ENCODE measurements at places on chromosomes 3 and 15. TPM values are rescaled to one million over a fixed set of nuclear protein-coding genes. Genes with fewer than 3 reads are reported as not detected.

GRCh38 chr15:98543237-98543636 is 105.1 kb upstream of the IGF1R start:
- no peak for DNase-seq

Gene PRSS50
- total RNA-seq: 0.22 TPM

DNA sequence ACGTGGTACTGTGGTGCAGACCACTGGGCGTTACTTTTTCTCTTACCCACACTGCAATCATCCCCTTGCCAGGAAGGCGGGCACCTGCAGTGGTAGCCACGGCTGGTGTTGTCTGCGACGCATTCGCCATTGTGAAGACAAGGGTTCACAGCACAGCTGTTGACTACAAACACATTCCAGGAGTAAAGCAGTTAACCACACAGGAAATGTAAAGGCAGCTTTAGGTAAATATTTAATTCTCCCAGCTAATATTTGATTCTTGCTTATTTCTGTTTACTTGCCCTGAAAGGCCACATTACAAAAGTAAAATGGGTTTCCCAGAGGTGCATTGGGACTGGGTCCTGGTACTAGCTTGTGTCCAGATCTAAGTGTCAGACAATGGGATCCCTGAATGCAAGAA is 45.4 kb downstream of the HEG1 start:
- DNase-seq: no peak

DNA sequence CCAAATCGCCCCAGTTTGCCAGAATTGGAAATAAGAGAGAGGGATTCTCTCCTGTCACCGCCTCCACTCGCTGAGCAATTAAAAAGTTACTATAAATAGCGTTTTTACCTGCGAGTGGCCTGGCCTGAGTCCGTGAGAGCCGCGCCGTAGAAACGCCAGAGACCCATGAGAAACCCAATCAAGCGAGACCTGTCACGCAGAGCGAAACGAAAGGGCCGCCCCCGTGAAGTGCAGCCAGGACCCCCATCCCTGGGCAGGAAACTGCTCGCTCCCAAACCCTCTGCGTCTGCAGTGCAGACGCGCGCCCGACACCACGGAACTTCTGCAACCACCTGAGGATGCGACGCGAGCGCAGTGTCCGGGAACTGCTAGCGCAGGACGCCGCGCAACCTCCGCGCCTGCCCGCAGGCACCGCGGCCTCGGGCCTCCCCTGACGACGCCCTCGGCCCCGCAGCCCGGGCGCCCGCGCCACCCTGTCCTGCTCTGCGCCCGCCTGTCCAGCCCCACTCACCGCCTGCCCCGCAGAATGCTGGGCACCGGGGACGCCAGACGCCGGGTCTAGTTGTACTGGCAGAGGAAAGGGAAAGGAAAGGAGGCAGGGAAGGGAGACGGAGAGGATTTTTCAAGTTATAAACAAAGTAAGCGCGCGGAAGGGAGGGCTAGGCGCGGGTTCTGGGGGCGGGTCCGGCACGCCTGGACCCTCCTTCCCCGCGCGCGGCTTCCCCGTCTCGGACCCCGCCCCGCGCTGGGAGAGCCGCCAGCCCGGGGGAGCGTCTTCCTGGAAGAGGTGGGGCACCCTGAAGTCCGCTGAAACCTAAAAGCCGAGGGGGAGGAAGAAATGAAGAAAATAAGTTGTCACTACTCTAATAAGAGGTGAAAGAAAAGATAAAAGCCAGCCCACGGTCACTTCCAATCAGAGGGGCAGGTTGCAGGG is at the start of gene PLSCR4:
Gene PLSCR4 (minus strand): TSS at position 657 of the 934 bp plus-strand sequence. CDS start 29,034 bp downstream, outside the sequence.
- peak; percentile 87 for DNase-seq

DNA sequence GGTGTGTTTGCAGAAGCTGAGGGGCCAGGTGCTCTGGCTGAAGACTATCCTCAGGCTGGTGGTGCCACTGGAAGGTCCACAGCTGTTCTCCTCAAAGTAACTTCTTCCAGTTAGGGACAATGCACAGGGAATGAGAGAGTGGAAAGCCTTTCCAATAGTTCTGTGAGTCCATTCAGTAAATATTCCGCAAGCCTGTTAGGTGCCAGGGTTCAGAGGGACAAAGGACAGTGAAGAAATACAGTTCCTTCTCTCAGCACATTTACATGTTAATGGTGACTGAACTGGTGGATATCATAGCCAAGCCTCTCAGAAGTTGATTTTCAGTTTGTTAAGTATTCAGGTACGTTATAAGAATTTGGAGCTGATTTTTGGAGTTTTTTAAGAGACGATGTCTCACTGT is 122.5 kb downstream of the C3orf70 start:
- no peak for DNase-seq

Gene VEPH1
- 0.16 TPM for total RNA-seq

- no peak for DNase-seq
Measured at GRCh38 chr3:133209871-133210550, 171.8 kb downstream of the TMEM108 start.

Gene DUOXA1
- 0.30 TPM for total RNA-seq

- peak; percentile 45 for DNase-seq
Measured at GRCh38 chr15:93088200-93088980, 621 bp downstream of the RGMA start.

DNA sequence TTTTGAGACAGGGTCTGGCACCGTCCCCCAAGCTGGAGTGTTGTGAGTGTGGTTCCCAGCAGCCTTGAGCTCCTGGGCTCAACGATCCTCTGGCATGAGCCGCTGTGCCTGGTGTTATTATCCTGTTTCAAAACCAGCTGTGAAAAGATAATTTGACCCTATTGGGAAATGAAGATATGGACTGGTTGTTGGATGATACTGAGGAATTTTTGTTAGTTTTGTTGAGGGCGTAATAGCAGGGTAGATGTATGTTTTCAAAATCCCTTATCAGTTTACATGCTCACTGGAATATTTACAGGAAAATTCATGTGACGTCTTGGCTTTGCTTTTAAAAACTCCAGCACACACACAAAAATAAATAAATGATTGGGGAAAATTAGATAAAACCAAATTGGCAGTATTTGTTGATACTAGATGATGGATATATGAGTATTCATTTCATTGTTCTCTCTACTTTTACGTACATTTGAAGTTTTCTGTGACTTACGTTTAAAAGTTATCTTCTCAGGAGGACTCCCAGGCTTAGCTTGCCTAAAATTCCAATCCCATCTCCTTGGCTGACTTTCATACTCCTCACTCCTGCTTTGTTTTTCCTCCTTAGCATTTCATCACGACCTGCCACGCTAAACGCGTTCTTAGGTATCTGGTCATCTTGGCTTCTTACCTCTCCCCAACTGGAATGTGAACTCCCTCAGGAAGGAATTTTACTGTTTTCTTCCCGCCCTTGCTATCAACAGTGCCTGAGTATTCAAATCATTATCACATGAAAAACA is 56.8 kb upstream of the TFRC start:
- DNase-seq: no peak

Gene LMAN1L
- 8.1 TPM for total RNA-seq

- no peak for DNase-seq
Measured at GRCh38 chr15:89400116-89400781, 65.6 kb upstream of the POLG start.

DNA sequence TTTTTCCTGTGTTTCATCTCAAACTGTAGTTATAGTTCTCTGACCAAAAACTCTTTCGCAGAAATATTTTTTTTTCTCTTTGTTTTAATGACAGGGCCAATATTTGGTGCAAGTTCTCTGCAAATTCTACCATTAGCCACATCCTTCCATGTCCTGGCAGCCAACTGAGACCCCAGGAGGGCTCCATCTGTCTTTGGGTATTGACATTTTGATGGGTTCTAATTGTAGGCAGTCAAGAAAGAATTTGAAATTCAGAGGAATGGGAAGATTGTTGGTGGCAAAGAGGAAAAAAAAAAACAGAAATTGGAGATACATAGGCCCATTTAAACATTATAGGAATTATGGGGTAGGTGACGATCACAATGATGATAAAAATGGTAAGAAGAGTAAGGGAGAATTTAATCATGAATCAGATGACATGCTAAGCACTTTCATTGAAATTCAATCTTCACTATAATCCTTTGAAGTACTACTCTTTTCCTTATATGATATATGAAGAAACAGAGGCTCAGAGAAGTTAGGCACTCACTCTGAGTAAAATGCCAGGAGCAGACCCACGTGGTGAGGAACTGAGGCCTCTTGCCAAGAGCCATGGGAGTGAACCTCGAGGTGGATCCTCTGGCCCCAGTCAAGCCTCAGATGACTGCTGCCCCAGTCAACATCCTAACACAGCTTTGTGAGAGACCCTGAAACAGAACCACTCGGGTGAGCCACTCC is 151.4 kb downstream of the PDZRN3 start:
- DNase-seq: no peak

GRCh38 chr3:134931045-134931785 is 136.2 kb downstream of the EPHB1 start:
- DNase-seq: no peak

DNA sequence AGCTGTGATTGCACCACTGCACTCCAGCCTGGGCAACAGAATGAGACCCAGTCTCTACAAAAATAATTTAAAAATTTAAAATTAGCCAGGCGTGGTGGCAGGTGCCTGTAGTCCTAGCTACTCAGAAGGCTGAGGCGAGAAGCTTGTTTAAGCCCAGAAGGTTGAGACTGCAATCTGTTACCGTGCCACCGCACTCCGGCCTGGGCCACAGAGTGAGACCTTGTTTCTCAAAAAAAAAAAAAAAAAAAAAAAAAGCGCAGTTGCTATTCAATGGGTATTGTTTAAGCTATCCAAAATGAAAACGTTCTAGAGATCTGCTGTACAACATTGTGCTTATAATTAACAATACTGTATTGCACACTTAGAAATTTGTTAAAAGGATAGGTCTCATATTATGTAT is 24.0 kb downstream of the ZNF148 start:
- no peak for DNase-seq

Data from left ventricle myocardium inferior (tissue), 1 donor.